Bronchial epithelial cell (primary cell): ENCODE measurements at places on chromosomes 2 and 18.

- DNase-seq, result no peak
Observed at GRCh38 chr2:41735476-41735875, 312.3 kb upstream of the PKDCC start.

- no peak for DNase-seq
Observed at GRCh38 chr2:163348857-163349380, 386.9 kb downstream of the FIGN start.

- no peak for DNase-seq
Observed at GRCh38 chr18:30965237-30965636, 77.3 kb downstream of the DSC3 start.

- DNase-seq, result peak; percentile 91
Observed at GRCh38 chr18:59357928-59358327, 1.1 kb downstream of the LMAN1 start.

GRCh38 chr18:50751490-50751889 lies 68.3 kb downstream of the MRO start:
- DNase-seq, result no peak

- DNase-seq, result peak; percentile 73
Observed at GRCh38 chr18:711657-712400, 601 bp downstream of the ENOSF1 start.

GRCh38 chr2:155151945-155152344 lies 453.4 kb downstream of the KCNJ3 start:
- DNase-seq, result no peak

DNA sequence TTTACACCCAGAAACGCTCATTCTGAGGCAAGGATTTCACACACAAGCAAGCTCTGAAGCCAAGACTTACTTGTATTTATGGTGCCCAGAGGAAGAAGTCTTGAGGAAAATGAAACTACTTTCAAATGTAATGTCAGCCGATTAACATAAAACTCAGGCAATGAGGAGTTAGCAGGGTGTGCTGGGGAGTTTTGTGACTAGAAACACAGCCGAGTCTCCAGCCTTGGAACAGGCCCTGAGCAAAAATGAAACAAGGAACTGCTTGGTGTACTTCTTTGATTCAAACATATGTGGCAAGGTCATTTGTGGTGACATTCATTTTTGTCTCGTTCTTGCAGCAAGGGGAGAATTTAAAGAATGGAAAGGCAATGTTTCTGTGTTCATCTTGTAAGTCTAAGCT lies 4.5 kb downstream of the DYTN start:
- DNase-seq, result no peak

- no peak for DNase-seq
Observed at GRCh38 chr2:111216811-111217652, 96.3 kb downstream of the BCL2L11 start.

DNA sequence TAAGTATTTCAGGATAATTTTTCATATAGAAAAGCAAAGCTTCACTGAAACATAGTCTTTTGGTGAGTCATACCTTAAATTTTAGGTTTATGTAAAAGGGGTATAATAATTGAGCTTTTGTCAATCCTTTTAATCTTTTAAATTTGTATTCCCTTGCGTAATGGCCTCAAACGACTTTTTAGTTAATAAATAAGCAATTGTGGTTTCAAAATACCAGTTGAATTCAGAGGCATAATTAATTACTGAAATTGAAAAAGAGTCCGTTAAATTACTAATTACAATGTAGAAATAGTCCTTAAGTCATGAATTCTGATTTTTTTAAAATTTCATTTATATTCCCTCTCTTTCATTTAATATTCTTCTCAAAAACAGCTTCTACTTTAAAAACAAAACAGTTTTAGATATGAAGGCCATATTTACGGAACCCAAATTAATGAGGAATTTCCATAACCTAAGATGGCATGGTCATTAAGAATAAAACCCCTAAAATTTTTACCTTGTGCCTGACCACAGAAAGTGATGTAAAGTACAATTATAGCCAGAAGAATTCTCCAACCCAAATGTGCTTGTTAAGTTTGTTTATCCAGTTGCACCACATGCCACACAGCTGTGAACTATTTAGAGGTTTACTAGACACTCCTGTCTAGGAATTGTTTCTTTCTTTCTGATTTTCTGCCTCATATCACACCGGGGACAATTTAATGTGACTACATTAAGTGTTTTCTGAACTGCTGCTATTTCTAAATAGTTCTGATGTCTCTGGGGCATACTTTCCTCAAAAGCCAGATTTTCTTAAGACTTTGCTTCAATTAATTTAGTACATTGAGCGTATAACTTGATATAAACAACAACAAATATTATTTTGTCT lies 60.7 kb upstream of the ITGA4 start:
- no peak for DNase-seq

- DNase-seq, result no peak
Observed at GRCh38 chr2:185578322-185578721, 160.3 kb upstream of the FSIP2 start.

- DNase-seq, result no peak
Observed at GRCh38 chr2:48253301-48253700, 276.7 kb upstream of the STON1 start.
